Stimulated activated CD8-positive, alpha-beta memory T cell treated with anti-CD3 and anti-CD28 coated beads, Interleukin-4, amount 100 ng/mL, for 4 hours (primary cell): ENCODE measurements at places on chromosomes 1 and 21.
A peak's percentile ranks its signal among the peaks of the same experiment; 100 is the strongest.

DNA sequence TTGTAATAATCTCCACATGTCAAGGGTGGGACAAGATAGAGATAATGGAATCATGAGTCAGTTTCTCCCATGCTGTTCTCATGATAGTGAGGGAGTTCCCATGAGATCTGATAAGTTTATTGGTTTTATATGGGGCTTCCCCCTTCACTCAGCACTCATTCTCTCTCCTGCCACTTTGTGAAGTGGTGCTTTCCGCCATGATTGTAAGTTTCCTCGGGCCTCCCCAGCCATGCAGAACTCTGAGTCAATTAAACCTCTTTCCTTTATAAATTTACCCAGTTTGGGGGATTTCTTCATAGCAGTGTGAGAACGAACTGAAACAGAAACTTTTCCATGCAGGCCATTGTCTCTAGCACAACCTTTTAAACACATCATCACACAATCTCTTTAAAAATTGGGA, 221.5 kb upstream of the BRINP3 start:
- no peak for DNase-seq

- peak; percentile 71 for DNase-seq
Measured at GRCh38 chr1:153494976-153495535, 34.6 kb upstream of the S100A7 start.

DNA sequence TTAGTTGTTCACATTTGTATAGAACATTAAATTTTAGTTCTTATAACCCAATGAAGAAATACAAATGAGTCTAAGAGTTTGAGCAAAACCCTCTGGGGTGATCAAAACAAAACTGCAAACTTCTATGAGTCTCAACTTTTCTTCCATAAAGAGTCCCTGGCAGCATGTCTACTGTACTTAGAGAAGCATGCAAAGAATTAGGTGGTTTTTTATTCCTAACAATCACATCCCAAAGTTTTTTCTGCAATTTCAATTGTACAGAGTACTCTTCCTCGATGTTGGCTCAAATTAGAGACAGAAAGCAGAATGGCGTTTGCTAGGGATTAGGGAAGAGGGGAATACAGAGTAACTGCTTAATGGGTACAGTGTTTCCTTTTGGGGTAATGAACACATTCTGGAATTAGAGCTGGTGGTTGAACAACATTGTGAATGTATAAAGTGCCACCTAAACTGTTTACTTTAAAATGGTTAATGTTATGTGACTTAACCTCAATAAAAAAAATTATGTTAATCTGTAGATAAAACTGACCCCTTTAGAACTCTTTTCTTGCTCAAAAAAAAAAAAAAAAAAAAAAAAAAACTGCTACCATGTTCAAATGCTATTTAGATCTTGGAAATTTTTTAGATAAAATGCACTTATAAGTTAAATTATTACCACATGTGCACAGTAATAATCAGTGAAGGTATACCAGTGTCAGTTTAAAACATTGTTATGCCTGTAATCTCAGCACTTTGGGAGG, 4.8 kb downstream of the RC3H1 start:
- no peak for DNase-seq

DNA sequence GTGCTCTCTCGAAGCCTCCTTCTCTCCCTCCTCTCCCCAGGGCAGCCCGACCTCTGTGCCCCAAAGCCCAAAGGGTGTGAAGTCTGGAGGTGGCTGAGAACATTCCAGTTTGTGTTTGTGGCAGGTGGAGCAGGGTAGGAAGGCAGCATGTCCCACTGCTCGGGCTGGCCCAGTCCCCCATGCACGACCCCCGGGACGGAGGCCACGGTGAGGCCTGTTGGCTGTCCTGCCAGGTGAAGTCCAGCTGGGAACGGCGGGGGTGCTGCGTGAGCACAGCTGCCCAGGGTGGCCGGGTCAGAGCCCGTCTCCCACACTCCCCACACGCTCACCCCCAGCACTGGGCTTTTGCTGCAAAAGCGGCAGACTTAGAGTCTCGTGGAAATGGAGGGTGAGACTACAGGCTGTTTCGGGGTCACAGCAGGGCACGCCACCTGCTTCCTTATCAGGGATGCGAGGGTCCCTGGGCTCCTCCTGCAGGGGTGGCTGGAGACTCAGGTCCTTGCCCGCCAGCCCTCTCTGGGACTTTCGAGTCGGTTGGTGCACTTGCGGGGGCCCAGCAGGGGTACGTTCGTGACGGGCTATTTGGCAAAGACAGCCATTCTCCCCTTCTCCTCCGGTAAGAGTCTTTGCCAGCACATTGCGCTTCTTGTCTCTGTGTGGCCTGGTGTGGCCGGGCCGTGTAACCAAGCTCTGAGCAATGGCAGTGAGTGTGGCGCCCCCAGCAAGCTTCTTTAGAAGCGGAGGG, 40.3 kb downstream of the MORN1 start:
- no peak for DNase-seq

DNA sequence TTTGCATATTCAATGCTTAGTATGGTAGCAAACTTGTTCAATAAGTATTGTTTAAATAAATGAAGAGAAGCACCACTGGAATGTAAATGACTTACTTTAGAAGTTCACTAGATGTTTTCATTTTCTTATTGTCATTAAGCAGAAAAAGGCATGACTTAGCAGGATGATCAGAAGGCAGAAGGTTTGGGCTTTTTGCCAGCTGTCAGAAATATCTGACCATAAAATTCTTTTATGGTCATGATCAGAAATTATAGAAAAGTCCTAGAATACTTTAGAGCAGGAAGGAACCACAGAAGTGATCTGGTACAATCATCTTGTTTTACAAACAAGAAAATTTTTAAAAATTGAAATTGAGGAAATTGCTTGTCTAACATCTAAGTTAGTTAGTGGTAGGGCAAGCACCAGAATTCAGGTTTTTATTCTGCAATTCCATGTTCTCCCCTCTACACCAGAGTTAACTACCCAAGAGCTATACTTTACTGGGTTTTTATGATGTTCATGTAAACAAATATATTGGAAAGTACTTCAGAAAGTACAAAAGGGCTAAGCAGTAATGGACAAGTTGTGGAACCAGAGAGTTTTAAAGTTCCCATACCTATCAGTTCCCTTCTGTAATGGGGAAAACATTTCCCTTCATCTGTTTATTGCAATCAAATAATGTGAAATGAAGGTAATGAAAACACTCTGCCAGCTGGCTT, 10.1 kb downstream of the FMO5 start:
- no peak for DNase-seq

GRCh38 chr21:36946949-36947356, 19.5 kb downstream of the HLCS start:
- no peak for DNase-seq

GRCh38 chr1:218049641-218050040, 235.5 kb upstream of the RRP15 start:
- no peak for DNase-seq

DNA sequence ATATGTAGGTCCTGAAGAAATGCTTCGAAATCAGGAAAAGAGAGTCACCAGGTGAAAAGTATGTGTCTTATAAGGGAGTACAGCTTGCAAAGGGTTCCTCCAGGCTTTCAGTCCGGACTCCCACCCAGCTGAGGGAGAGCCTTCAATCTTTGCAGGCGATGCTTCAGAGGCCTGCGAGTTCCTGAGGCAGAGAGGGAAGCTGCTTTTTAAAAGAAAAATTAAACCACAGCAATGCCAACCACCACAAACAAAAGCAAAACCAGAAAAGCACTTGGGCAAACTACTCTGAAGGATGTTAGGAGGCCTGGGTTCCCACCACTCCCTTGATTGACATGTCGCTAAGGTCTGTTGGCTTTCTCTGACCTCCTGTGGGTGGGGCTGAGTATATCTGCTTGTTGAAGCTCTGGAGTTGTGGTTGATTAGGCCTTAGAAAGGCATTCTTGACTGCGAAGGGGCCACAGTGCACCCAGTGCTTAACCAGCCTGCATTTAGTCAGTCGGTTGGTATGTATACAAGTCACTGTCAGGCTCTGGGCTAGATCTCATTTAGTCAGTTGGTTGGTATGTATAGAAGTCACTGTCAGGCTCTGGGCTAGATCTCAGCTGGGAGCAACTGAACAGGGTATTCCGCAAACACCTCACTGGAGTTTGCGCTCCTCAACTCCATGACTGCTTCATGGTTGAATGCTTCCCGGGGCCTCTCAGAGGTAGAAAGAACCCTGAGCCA, 1.2 kb downstream of the NIPAL3 start:
- no peak for DNase-seq

GRCh38 chr1:9687120-9687873, 35.8 kb downstream of the PIK3CD start:
- DNase-seq, result peak; percentile 49

DNA sequence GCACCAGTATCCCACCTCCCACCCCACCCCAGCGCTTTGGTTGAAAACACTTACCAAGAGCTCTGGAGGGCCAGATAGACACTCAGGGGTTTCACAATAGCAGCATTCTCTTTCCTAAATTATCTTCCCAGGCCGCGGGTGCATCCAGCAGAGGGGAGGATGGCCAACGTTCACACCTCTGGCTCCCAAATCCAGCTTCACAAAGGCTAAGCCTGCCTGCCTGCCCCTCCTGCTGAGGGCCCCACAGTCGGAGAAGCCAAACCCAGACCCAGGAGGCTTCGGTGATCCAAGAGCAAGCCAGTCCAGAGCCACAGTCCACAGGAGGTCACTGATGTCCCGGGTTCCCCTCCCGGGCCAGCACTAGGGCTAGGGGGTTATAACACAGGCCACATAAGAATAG, 231.9 kb downstream of the TRABD2B start:
- no peak for DNase-seq

DNA sequence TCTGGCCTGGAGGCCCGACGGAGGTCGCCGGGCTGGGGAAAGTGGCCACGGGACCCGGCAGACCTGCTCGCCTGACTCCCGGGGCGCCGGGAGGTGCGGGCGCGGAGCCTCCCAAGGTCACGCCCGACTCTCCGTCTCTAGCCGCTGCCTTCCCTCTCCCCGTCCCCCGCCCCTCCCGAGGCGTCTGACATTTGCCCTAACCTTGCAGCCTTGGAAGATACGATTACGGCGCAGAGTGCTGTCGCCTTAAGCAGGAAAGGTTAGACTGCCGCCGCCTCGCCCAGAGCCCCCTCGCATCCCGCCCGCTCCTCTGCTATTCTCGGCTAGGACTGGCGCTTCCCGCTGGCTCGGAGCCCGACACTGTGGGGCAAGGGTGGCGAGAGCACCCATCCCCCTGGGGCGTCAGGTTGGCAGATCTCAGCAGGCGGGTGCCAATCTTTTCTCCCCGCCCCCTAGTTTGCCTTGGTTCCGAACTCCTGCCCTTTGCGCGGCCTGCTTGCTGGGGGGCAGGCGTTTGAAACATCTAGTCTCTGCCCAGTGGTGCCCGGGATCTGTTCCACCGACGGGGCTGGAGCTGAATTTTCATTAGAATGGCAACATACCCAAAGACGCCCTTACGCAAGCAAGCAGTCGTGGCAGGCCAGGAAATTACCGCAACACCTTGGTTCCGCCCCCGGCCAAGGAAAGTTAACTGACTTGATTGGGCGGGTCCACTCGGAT, 835 bp downstream of the PGM1 start:
- DNase-seq, result peak; percentile 34

- DNase-seq, result no peak
Measured at GRCh38 chr1:172898866-172899265, 151.9 kb downstream of the TNFSF18 start.

DNA sequence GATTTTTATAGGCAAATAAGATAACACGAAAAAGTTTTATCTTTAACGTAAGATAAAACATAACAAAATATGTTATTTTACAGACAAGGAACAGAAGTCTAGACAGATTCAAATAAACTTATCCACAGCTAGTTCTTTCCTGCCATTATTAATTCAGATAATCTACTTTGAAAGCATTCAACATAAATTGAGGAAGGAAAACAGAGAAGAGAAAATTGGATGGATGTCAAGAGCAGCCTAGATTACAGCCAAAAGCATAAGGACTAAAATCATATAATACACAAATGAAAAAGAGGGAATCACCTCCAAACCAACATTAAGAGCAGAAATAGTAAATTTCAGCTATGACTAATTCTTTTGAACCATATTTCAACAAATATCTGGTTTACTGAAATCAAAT, 15.5 kb downstream of the TRIM33 start:
- DNase-seq, result no peak

DNA sequence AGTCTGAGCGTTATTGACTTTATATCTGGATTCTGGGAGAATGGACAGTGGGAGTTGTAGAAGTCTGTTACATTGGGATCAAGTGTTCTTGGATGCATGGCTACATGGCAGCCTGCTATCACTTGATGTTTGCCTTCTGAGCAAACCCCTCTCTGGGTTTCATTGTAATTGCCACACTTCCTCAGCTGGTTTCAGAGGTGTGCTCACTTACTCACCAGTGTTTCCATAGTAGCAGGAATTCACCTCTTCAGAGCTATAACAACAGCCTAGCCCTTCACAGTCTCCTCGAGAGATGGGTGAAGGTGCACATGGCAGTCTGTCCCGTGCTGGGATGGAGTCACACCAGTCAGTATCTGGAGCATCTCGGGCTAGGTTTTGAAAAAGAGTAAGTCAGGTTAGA, 2.6 kb downstream of the ZP4 start:
- no peak for DNase-seq

DNA sequence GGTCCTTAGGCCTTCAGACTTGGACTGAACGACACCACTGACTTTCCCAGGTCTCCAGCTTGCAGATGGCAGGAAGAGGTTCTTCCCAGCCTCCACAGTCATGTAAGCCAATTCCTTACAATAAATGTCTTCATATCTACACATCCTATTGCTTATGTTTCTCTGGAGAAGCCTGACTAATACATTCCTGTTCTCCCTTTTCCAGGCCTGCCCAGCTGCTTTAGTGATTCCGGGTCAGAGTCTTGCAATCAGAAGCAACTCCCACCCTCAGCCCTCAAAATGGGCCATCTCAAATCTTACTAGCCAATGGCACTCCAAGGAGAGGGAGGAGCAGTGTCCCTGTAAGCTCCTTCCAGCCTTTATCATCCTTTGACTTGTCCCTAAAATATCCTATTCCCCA, 16.4 kb upstream of the CPT2 start:
- DNase-seq, result no peak

DNA sequence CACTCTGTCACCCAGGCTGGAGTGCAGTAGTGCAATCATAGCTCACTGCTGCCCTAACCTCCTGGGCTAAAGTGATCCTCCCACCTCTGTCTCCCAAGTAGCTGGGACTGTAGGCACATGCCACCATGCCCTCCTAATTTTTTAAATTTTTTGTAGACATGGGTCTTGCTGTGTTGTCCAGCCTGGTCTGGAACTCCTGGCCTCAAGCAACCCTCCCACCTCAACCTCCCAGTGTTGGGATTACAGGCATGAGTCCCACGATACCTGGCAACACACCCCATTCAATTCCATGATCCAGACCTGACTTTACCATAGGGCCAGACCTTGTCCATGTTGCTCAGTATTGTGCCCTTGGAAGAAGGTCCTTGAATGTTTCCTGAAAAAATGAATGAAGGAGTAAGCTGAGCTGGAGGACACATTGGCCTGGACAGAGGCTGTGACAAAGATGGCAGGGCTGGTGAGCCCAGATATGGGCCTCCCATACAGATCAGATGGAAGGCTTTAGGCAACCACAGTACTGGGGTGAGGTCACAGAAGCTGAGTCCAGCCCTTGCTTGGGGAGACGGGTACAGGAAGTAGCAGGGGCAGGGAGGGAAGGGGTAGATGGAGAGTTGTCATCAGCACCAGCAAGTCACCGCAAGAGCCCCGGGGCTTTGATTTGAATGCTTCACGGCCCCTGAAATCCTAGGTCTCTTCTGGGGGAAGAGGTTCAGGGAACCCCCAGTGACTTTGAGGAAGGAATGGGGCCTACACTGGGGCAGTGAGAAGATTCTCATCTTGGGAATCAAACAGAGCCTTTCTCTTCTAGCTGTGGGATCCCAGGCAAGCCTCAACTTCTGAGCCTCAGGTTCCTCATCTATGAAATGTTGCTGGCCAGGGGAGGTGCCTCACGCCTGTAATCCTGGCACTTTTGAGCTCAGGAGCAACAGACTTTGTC, 40.1 kb upstream of the DMBX1 start:
- no peak for DNase-seq

- no peak for DNase-seq
Measured at GRCh38 chr21:28817871-28818270, 174.8 kb downstream of the LTN1 start.
